ENCODE measurements at places on chromosomes 7 and 10.

GRCh38 chr10:129645487-129645886, 178.4 kb downstream of the MGMT start:
- no peak for DNase-seq

DNA sequence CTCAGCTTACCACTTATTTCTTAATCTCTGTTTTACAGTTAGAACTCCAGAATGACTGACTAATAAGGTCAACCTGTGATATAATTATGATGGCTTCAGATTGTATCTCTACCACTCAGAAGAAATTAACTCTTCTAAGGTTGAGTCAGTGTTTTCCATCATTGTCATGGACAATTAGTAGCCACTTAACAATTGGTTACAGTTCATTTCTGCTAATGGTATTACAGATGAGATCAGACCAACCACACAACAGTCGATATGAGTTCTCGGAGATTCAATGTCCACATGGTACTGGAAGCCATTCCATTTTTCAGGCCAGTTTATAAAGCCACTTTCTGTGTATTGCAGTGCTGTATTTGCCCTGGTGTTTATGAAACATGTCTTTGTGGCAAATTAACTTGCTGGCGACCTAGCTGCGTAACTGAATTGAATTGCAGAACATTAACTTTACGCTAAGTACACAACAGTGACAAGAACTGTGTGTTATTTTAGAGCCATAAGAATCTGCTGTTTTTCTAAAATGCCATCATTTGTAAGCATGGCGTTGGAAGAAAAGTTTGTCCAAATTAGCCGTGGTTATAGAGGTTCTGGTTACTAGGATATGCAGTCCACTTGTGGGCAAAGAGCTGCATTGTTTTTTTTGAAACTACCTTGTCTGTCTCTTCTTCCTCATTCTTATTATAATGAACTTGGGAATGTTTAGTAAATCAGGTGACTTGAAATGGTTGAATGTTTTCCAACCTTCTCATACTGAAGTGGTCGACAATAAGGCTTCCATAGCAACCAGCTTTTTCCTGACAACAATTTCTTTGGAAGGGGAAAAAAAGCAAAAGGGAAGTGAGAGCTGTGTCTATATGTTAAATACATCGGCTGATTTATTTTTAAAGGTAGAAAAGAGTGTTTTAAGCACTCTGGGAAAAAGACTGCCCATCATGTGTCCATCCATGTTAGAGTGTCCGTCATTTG, 76.4 kb downstream of the CELF2 start:
- no peak for DNase-seq

DNA sequence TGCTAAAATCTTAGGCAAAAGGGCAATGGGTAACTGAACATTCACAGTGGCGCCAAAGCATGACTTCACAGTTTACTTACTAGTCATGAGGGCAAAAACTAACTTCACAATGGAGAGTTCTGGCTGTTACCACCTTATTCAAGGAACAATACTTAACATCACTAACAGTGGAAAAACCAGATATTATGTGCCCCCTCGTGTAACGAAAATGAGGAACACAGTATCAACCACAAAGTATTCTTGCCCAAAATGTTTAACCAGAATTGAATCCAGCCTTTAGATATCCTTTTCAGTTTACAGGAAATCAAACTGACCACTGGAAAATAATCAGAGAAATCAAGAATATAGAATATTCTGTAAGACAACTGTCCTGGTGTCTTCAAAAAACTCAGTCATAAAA, 9.5 kb downstream of the C7orf25 start:
- no peak for DNase-seq

GRCh38 chr7:30896036-30896435, 15.6 kb upstream of the AQP1 start:
- no peak for DNase-seq

- DNase-seq: no peak
Measured at GRCh38 chr7:15801551-15801950, 115.1 kb upstream of the MEOX2 start.

DNA sequence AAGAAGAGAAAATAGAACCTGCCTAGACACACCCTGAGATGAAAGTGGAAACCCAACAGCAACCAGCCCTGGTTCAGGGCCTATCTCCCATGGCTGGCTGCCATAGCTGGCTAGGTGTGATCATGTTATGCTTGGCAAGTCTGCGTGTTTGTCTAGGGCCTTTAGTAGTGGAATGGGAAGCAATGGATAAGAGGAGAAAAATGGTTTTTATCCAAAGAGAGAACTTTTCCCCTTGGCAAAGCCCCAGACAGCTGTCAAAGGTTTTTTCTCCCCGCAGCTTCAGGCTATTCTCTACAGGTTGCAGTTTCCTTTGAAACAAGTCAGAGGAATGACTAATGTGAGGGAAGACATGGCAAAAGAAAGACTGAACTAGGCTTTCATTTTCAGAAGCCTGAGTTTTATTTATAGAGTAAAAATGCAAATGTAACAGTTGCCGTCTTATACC, 161.5 kb downstream of the SEMA3D start:
- no peak for DNase-seq

DNA sequence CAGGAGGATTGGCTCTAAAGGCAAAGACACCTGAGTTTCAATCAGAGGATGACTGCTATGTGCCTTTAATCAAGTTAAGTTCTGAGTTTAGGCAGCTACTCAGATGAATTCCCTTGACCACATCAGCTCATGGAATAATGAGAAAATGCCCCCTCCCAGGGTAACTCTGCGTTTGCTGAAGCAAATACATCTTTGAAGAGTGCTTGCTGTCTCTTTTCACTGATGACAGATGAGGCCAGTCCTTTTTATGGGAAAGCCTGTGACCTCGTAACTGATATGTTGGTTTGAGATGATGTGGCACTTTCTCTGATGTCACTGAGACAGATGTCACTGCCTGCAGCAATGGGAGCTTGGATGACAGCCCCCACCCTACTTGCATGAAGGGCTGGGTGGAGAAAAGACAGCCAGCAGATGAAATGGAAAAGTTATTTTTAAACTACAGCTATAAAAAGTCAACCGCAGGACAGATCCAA, 43.7 kb upstream of the DGKI start:
- no peak for DNase-seq

- no peak for DNase-seq
Measured at GRCh38 chr10:68067029-68067428, 8.1 kb downstream of the HERC4 start.

GRCh38 chr10:103818105-103818504, 37.3 kb downstream of the SH3PXD2A start:
- no peak for DNase-seq

DNA sequence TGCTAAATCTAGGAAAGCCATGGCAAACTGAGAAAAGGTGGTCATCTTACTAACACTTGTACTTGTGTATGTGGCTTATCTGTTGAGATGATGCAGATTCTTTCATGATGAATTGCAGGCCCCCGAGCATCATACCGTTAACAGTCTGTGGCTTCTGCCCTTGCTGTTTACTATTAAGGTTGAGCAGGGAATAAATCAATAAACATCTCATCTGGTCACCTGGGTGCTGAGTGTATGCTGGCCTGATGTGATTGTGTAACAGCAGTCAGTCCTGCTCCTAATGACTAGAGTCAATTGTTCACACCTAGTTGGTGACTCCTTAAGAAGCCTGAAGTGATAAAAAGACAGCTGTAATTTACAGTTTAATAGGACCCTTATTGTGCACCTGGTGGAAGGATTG, 8.3 kb upstream of the GNAT3 start:
- no peak for DNase-seq

- DNase-seq: no peak
Measured at GRCh38 chr7:132076301-132077035, 499.8 kb downstream of the PLXNA4 start.

DNA sequence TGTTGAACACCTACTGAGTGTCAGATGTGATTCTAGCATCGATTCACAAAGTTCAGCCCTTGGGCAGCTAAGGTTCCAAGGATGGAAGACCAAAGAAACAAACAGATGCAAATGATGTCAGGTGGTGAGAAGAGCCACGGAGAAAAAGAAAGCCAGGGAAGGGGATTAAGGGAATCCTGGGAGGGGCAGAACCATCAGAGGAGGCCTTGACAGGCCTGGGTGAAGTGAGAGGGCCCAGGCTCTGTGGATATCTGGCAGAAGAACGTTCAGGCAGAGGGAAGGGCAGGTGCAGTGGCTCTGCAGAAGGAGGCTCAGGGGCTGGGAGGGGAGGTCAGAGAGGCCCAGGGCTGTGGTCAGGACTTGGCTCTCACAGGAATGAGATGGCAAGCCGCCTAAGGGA, 90.4 kb downstream of the C10orf105 start:
- DNase-seq: no peak

GRCh38 chr7:24444666-24445440, 128.4 kb upstream of the PALS2 start:
- DNase-seq: no peak

DNA sequence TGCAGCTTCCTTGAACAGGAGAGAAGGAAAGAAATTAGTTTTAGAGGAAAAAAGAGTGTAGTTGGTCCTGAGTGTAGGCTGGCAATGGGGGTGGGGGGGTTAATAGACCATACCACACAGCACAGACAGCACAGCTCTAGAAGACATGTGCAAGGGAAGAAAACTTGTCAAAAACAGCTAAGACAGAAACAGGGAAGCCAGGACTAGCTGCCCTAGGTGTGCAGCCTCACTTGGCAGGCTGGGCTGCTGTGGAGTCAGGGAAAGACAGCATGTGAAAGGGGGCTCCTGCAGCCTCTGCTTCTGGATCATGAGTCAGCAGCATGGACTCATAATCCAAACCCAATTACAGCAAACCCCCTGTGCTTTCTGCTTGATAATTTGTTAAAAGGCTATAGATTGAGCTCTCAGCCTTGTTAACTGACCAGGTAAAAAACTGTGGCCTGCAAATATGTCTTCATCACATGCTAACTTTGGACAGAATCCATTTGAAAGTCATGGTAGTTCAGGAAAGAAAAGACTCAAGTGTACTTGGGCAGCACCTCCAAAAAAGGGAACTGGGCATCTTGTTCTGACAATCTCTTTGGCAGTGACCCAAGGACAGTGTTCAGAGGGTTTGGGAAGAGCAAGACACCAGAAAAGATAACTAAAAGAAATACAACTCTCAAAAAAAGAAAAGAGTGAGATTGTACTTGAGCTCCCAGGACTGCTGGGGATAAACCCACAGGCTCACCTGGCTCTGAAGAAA, 142.2 kb upstream of the VWC2 start:
- no peak for DNase-seq

GRCh38 chr10:34587002-34587679, 228.0 kb downstream of the PARD3 start:
- DNase-seq: no peak

DNA sequence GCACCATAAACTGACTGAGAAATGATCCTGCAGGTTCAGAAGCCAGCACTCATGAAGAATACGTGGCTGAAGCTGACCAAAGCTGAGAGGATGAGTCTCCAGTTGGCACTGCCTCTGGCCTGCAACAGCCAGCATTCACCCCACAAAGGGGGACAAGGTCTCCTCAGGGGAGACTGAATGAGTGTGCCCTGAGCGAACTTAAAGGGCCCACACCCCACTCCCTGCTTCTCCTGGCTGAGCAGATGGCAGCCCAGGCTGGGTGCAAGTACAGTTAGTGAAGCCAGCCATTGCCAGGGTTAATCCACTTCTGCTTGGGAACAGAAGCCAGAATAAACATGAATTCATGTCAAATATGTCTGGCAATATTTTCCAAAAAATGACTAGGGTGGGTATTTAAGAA, 98.1 kb downstream of the PPP1R17 start:
- DNase-seq: no peak

DNA sequence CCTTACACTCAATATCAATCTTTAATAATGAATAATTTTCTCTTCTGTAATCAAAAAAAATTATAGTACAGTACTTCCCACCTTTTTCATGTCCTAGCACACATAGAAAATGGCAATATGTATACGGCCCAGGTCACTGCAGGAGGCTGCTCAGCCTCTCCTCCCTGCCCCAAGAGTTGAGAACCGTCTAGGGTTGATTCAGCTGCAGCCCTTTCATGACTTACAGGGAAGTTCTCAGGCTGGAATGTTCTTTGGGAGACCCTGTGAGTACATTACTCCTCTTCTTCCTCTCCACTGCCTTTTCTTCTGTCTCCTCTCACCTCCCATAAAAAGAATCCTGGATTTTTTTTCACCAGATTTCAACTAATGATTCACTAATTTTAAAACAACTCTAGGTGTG, 180.0 kb downstream of the HDAC9 start:
- no peak for DNase-seq

- no peak for DNase-seq
Measured at GRCh38 chr7:157493017-157493416, 156.2 kb downstream of the DNAJB6 start.

- DNase-seq: no peak
Measured at GRCh38 chr7:16712916-16713315, 40.6 kb upstream of the TSPAN13 start.

DNA sequence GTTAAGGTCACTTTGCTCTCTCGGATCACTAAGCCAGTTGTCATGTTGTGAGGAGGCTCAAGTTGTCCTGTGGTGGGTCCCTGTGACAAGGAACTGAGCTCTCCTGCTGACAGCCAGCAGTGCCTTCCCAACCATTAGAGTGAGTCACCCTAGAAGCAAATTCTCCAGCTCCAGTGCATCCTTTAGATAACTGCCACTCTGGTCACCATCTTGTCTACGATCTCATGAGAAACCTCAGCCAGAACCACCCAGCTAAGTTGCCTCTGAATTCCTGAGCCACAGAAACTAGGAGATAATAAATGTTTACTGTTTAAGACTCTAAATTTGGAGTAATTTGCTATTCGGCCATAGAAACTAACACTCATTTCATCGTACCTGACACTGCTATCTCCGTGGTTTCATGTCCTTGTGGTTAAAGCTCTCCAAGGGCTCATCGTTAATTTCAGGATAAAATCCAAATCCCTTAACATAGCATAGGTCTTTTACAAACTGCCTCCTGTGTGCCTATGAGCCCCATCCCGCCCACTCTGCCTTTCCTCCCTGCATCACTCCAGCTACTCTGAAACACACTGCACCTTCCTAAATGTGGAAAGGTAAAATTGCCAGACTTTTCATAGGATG, 56.5 kb upstream of the WIPF3 start:
- no peak for DNase-seq

DNA sequence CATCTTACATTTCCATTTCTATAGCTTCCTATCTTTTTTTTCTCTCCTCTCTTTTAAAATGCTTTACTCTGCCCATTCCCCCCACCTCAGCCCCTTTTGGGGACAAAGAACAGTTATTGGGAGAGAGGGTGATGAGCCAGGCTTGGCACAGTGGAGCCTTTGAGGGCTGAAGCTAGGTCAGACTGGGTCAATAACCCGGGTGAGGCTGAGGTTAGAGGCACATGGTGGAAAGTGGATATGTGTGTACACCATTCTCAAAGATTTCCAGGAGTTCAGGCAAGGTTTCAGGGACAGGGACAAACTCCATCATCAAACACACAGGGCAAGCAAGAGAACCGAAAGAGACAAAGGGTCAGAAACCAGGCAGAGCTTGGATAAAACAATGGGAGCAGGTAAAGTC, 11.5 kb downstream of the ABCB4 start:
- no peak for DNase-seq

- DNase-seq: no peak
Measured at GRCh38 chr7:132516042-132516840, 60.0 kb downstream of the PLXNA4 start.

DNA sequence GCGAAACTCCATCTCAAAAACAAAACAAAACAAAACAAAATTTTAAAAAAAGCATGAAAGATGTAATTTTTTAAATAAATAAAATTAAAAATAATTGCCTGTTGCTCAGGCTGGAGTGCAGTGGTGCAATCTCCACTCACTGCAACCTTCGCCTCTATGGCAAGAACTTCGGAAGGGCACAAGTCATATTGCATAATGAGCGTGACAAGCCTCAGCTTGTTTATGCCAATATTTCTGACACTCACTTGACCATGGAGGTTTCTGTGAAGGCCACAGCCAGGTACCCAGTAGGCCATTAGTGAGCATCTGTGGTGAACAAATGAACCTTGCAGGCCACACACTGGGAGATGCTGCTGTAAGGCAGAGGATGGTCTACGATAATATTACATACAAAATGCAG, 106.1 kb upstream of the KMT2C start:
- DNase-seq: no peak
